ENCODE measurements at places on chromosomes 11 and 22.

GRCh38 chr11:60394666-60395380 is 1.4 kb upstream of the MS4A14 start:
- no peak for DNase-seq

DNA sequence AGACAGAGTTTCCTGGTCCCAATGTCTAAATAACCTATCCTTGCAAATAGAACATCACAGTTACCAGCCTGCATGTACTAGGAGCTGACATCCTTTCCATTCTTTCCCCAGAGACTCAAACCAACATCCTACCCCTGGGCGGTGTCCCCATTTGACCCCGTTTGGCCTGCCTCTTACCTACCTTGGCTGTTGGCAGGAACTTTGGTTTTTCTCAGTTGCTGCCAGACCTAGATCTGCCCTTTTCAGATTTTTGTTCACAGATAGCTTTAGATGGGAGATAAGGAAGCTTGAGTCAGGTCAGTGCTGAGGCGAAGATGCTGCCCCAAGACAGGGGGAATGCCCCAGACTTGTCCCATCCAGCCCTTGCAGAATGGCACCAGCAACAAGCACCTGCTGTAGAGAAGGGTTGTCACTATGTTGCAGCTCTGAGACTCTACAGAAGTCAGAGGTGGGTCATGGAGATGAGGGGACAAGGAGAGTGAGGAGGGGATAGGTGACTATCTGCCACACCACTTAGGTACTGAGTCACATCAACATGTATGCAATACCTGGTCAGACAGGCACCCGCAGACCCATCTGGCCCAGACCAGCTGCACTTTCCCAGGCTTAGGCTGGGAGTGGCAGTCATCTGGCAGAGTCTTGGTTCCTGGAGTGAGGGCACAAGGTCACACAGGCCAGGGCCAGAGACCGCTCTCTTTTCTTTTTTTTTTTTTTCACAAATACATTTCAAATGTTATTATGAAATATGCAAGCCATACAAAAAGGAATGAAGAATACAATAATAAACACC is 61.5 kb upstream of the POU2AF1 start:
- no peak for DNase-seq

DNA sequence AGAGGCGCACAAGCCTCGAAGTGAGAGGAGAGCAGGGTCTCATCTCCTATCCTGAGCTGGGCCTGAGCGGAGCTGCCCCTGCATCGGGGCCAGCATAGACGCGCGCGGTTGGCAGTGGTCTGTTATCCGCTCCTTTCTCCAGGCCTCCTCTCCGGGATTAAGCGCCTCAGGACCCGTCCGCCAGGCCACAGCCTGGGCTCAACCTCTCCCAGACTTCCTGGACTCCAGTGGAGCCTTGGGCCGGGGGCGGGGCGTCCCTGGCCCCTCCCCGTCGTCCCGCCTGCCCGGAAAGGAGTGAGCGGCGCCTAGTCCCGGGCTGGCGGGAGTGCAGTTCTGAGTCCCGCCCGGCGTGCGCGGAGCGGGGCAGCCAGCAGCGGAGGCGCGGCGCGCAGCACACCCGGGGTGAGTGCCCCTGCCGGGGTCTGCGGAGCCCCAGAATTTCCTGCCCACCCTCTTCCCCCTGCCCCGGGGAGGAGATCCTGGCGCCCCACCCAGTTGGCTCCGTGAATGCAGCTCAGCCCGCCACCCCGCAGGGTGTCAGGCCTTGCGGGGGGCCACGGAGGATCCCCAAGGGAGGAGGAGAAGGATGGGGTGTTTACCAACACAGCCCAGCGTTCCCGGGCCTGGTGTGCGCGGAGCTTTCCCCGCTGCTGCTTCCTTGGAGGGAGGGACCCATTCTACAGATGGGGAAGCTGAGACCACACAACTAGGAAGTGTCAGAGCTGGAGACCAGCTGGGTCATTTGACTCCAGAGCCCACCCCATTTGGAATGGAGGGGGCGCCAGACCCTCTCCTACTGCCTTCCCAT is at the start of gene TCIRG1:
TCIRG1 (plus strand) TSS at position 308 of the 808 bp plus-strand sequence. CDS start 2,247 bp downstream, outside the sequence.
- DNase-seq: no peak

- DNase-seq: no peak
Observed at GRCh38 chr11:122833846-122834464, 4.3 kb upstream of the CRTAM start.

DNA sequence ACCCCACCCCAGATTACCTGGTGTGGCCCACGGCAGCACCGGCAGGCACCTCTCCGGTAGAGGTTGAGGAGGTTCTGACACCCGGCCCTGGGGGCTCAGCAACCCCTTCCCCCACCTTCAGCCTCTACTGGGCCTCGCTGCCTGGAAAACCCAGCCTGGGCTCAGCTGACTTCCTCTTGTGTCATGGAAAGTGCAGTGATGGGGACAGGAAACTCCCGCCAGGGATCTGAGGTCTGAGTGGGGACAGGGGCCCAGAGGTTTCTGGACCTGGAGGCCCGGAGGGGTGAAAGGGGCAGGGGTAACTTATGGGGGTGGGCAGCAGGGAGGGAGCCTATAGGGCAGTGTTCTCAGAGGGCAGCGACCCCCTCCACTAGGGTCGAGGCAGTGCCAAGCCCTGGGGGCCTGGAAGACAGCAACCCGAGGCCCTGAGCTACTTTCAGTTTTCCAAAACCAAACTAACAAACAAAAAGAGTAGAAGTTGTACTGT is 10.0 kb upstream of the CD5 start:
- no peak for DNase-seq
